Smooth muscle cell of bladder (primary cell): ENCODE measurements at places on chromosomes 3 and 15. TPM values are rescaled to one million over a fixed set of nuclear protein-coding genes. Genes with fewer than 3 reads are reported as not detected.

The P2RY13 gene
- not detected in 2 replicates for total RNA-seq

The THPO gene
- 0.14 and 0.18 TPM in 2 replicates for total RNA-seq

The ILDR1 gene
- not detected in 2 replicates for total RNA-seq

The ARL14 gene
- not detected in 2 replicates for total RNA-seq

The DISP2 gene
- total RNA-seq, result under 0.01 and 0.09 TPM in 2 replicates

The SLC12A8 gene
- total RNA-seq, result 45.4 and 79.0 TPM in 2 replicates

The IL12A gene
- total RNA-seq, result 0.43 and 1.6 TPM in 2 replicates

The SEC22A gene
- total RNA-seq, result 34.1 and 38.8 TPM in 2 replicates

The CAND2 gene
- 3.1 and 3.2 TPM in 2 replicates for total RNA-seq

The WDR72 gene
- total RNA-seq, result not detected in 2 replicates

The MRAS gene
- total RNA-seq, result 37.0 and 67.5 TPM in 2 replicates

The MOBP gene
- total RNA-seq, result 2.3 TPM in 1 of 2 replicates, not detected in the other

The CPLX3 gene
- not detected in 2 replicates for total RNA-seq

The U2SURP gene
- total RNA-seq, result 42.2 and 44.8 TPM in 2 replicates

The SNTN gene
- not detected in 2 replicates for total RNA-seq

The MESP1 gene
- total RNA-seq, result 0.09 and 0.28 TPM in 2 replicates

The FHIT gene
- total RNA-seq, result 0.28 and 1.1 TPM in 2 replicates

The ARHGEF26 gene
- 1.8 and 2.5 TPM in 2 replicates for total RNA-seq

The SLC9C1 gene
- total RNA-seq, result 0.14 and 0.18 TPM in 2 replicates

The CCDC12 gene
- total RNA-seq, result 29.9 TPM in 2 replicates
